NCI-H510A (cell line): ENCODE measurements at places on chromosomes 2 and 18.

GRCh38 chr2:181910028-181910831 lies 18.7 kb downstream of the ITPRID2 start:
- no peak for DNase-seq

DNA sequence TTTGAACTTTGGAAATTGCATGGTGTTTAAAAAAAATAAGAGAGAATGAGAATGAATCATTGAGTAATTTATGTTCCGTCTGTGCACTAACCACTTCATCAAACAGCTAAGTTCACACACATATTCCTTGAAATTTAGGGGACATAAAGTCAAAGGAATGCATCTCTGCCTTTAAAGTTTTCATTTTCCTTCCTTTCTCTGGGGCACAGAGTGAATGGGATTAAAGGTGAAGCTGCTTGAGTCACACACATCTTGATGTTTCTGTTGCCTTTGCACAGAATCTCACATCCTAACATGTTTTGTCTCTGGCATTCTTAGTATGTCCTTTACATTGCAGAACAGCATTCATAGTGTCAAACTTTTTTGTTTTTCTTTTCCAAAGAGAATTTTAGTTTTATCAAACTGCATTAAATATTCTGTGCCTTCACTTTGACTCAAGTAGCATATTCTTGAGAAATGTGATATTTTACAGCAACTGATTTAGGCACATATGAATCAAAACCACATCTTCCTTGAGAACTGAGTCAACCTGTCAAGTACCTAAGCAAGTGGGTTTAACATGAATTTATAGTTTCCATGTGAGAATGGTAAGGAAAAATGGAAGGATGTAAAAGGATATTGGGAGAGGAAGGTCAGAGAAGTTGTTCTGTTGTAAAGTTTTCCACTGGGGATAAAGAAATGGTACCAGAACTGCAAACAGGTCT lies 169.1 kb upstream of the THUMPD2 start:
- no peak for DNase-seq

- no peak for DNase-seq
Observed at GRCh38 chr2:218168016-218168415, 1.3 kb upstream of the CXCR1 start.

DNA sequence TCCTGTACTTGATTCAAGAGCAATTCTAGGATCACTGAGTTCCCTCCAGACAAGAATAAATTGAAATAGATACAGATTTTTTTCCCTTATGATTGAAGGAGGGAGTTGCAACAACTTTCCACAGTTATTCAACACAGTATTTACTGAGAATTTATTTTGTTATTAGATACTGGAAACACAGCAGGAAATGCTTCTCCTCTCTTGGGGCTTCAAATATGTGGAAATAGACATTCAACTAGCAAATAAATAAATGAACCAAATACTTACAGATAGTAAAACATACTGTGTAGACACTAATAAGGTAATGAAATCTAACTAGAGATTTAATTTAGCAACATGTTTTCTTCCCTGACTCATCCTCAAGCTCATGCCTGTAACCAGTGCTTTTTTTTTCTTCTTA lies 169.2 kb downstream of the LNPK start:
- no peak for DNase-seq

GRCh38 chr2:188307850-188308283 lies 16.2 kb downstream of the GULP1 start:
- no peak for DNase-seq

DNA sequence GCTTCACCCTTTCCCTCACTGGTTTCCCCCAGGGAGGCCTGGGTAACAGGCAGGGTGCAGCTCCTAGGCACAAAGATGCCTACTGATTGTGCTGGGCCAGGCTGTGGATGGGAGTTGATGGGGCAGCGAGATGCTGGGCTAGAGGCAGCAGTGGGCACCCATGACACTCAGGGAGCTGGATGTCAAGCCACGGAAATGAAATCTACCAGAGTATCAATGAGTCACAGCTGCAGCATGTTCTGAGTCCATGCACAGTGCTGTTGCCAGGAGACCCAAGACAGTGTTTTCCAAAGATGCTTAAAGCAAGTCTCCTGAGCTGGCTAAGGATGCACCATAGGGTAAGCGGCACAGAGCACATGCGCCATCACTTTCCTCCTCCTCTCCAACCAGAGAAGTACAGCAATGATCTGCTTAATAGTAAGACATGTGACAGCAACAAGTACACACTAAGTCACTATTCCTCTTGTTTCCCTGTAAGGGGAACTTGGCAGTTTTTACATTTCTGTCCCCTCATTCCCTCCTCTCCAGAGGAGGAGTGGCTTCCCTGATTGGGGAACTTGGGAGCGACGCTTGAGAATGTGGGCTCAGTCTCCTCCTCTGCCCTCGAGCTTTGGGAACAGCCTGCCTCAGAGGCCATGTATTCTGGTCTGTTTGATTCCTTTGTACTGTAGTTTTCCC lies 57.2 kb downstream of the CDC42EP3 start:
- DNase-seq = no peak

DNA sequence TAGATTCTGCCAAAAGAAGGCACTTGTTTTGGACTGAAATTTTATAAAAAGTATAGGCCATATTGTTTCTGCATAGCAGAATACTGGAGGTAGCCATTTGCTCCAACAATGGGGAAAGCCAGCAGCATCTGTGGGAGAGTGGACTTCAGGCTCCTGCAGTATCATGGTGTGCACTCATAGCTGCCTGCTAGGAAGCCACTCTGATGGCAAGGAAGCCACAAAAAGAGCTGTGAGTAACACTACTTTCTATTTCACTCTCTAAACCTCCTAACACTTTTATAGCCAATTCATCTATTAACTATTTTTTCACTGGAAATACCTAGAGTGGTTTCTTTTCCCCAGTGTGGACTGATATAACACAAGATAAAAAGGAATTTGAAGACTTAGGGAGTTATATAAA lies 144.4 kb upstream of the KCNJ3 start:
- DNase-seq = no peak

GRCh38 chr2:189379287-189379630 lies 62.0 kb upstream of the WDR75 start:
- no peak for DNase-seq

DNA sequence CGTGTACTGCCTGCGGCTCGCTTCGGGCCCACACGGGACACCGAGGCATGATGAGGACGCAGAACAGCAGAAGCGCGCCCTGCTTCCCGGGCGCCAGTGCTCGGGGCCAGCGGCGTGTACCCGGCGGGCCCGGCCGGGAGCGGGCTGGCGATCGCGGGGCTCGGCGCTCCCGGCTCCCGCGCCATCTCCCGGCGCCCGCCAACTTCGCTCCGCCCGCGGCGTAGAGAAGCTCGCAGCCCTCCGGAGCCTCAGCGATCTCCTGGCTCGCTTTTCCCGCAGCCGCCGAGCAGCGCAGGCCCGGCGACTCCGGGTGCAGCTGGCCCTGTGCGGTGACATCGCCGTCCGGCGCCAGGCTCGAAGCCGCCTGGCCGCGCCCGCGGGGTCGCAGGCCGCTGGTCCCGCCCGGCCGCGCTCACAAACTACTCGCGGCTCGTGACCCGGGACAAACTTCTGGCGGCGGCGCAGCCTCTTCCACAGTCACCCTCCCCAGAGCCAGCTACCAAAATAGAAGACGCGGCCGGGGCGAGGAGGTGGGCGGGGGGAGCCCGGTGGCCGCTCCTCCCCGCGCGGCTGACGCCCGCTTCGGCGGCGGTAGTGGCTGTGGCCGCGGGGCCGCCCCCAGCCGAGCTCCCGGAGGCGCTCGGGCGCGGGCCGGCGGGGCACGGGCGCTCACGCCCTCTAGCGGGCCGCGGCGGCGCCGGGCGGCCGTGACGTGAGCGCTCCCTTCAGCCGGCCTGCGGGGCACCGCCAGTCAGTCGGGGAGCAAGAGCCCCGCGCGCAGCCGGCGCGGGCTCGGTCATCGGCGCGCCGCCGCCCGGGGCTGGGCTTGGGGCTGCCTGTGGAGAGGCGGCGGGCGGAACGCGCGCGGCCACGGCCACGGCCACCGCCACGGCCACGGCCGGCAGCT lies at the start of gene PTPRM:
Gene PTPRM, plus strand, starts transcription at position 750 of the 907 bp plus-strand sequence. CDS start 503 bp downstream, outside the sequence.
- DNase-seq = peak; percentile 73

DNA sequence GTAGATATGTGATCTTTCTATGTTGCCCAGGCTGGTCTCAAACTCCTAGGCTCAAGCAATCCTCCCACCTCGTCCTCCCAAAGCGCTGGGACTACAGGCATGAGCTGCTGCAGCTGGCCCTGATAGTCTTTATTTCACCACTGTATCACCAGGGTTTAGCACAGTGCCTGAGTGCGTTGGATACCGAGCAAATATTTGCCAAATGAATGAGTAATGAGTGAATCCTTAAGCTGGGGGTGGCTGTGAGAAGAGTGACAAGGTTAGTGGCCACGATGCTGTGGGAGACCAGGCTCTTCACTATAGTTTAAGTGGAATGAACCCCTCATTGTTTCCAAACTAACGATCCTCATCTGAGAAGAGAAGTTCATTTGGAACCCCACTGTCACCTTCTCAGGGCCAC lies 60.8 kb upstream of the FAM136A start:
- DNase-seq = no peak

- no peak for DNase-seq
Observed at GRCh38 chr2:169895294-169895985, 68.2 kb downstream of the UBR3 start.

- DNase-seq = no peak
Observed at GRCh38 chr2:172943539-172943938, 132.1 kb upstream of the MAP3K20 start.

GRCh38 chr2:74979844-74980243 lies 21.4 kb downstream of the POLE4 start:
- DNase-seq = no peak

DNA sequence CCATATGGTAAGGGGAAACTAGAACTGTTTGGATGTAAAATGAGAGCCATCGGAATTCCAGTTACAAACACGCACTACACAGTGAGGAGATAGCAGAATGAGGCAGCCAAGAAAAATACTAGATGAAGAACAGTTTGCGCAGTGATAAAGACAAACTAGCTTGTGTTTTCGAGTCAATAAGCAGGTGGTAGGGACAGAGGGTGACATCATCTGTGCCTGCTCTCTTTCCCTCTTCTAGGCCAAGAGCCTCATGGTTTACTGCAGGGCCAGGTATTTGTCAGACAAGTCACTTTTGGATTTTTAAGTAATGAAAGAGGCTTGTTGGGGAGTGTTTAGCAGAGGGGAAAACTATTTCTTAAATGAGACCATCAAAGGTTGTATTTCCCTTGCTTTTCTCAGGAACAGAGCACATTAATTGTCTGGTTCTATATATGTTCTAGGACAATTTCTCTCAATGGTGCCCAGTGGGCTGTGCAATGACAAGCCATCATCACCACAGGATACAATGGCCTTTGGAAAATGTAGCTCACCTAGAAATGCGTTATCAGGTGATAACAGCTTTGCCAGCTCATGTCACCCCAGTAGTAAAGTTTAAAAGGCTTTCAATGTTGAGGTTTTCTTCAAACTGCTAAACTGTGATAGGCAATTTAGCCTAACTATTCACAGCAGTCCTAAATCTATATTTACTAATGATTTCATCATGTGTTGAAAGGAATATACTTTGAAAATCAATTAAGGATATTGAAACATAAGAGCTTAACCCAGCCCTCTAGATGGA lies 1210.3 kb upstream of the ZEB2 start:
- DNase-seq = no peak

- DNase-seq = no peak
Observed at GRCh38 chr2:437180-437579, 149.3 kb upstream of the ALKAL2 start.

- DNase-seq = no peak
Observed at GRCh38 chr2:130310881-130311280, 31.8 kb upstream of the IMP4 start.

DNA sequence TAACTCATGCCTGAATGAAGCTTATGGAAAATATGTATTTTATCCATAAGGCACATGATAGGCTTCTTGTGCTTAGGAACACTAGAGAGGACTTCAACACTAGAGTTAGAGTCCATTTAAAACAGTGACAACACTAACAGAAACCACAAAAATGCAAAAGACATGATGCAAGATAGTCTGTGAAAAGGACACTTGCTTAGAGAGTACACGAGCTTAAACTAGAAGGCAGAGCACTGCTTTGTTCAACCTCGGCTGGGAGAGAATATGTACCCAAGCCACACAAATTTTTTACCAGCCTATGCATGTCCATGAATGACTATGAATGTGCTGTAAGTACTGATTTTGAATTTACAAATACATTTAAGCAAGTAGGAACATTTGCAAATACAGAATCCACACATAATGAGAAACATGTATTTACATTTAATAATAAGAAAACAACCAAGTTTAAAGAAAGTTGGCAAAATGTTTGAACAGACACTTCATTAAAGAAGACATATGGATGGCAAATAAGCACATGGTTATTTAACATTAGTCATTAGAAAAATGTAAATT lies 130.6 kb downstream of the SPOPL start:
- DNase-seq = no peak

- DNase-seq = no peak
Observed at GRCh38 chr2:45115181-45115580, 105.9 kb upstream of the SIX2 start.

DNA sequence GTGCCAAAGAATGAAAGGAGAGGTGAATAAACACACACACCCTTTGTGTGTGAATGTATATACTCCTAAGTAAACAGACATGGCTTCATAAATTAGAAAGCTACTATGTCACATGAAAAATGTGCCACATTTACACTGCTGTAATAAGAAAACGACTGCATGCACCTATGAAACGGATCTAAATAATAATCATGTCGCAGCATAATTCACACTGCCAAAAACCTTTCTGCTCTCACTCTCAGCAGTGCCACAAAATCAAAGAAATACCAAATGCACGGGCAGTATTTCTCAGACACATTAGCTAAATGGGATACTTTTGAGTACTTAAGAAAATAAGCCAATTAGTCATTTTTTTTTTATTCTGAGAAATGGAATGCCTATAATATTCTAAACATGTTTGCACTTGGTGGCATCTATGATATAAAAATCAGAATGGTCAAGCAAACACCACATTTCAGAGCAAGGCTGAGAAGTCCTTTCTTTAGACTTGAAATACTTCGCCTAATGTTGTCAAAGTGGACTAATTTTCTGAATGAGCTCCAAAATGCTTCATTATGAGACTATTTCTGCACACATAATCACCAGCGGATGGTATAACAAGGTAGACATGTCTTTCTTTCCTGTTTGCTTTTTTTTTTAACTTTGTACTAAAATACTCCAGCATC lies 6.6 kb downstream of the BCL11A start:
- no peak for DNase-seq

DNA sequence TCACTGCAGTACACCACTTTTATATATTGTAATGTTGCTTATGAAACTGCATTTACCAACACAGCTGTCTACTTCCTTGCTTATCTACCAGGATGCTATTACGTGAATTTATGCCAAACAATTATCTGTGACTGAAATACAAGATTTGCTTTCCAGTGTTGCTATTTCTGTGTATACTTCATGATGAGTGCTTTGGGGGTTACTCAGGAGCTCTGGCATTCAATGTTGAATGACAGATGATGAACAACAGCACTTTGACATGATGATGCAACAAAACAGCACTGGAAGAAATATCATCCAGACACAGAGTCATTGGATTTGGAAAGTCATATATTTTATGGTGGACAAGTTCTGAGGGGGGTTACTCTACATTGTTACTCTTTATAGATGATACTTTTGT lies 125.8 kb downstream of the NETO1 start:
- no peak for DNase-seq

- no peak for DNase-seq
Observed at GRCh38 chr2:214628091-214628490, 181.4 kb downstream of the BARD1 start.
